ENCODE measurements at places on chromosomes 3 and 15.
A peak's percentile ranks its signal among the peaks of the same experiment; 100 is the strongest.

- H3K27ac ChIP-seq, result peak overlapping the region; percentile 34
- H3K27me3 ChIP-seq, result no peaks in the 10 kb centered on the region
- H3K4me3 ChIP-seq, result peak overlapping the region; percentile 37
- peaks cover 15% of the 10 kb centered on the region for H3K36me3 ChIP-seq
- H3K4me1 ChIP-seq, result peaks cover 68% of the 10 kb centered on the region
These were observed 79.4 kb downstream of the SMAD3 start for GRCh38 chr15:67144609-67145311.

- peaks cover 5% of the 10 kb centered on the region for H3K4me1 ChIP-seq
- H3K4me3 ChIP-seq, result no peak overlapping the region
- no peaks in the 10 kb centered on the region for H3K36me3 ChIP-seq
- DNase-seq, result no peak
- H3K27me3 ChIP-seq, result peaks cover 5% of the 10 kb centered on the region
These were observed 6.7 kb upstream of the BFSP2 start for GRCh38 chr3:133393204-133393603.

GRCh38 chr3:168815946-168816345, 720.2 kb upstream of the GOLIM4 start:
- no peak for DNase-seq
- no peaks in the 10 kb centered on the region for H3K36me3 ChIP-seq
- H3K4me3 ChIP-seq, result no peak overlapping the region
- H3K4me1 ChIP-seq, result no peaks in the 10 kb centered on the region

DNA sequence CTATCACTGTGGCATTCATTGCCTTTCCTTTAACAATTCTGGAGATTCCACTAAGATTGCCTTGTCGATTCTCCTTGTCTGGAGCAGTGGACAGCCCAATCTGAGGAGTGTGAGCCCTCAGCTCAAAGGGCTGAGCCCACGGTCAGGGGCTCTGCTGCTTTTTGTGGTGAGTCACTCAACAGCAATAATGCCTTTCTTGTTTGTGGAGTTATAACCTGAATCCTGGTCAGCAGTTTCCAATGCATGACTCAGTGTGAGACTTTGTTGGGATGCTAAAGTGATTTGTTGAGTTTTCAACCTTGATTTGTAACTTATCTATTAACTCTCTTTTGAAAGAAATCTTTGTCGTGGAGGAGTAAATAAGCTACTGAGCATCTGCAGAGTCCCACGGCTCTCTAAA, 183.5 kb downstream of the TJP1 start:
- no peak for DNase-seq
- H3K27ac ChIP-seq, result no peak overlapping the region
- no peaks in the 10 kb centered on the region for H3K4me1 ChIP-seq
- no peaks in the 10 kb centered on the region for H3K36me3 ChIP-seq
- H3K4me3 ChIP-seq, result no peak overlapping the region

DNA sequence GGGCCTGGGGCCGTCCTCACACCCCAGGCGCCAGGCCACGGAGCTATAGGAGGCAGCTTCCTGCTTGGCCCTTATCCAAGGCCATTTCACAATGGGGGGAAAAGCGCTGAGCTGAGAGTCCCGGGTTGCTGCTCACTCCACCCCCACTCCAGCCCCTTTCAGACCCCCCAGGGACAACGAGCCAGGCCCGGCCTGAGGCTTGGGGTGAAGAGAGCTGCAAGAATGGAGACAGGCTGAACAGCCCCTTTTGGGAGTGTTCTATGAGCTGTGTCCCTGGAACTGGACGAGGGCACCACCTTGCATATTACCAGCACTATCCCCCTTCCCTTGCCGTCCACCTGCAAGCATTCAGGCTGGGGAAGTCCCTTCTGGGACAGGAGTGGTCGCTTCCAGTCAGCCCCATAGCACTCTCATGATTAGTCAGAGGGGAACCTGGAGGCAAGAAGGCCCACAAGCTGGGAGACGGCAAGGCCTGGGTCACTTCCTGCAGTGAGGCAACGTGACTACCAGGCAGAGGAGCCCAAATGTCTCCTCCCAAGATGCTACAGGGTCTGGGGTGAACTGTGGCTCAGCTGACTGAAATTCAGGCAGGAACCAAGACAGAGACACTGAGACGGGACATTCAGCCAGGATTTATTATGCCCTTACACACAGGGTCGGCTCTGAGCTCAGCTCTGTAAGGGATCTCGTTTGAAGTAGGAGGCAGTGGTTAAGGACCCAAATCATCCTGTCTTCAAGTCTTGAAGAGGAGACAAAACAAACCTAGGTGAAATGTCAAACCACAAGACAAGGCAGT, 8.6 kb upstream of the SRP14 start:
- peaks cover 56% of the 10 kb centered on the region for H3K4me1 ChIP-seq
- H3K27me3 ChIP-seq, result no peaks in the 10 kb centered on the region
- peak; percentile 76 for DNase-seq
- H3K36me3 ChIP-seq, result peaks cover 6% of the 10 kb centered on the region
- H3K4me3 ChIP-seq, result peak overlapping the region; percentile 70
- peak overlapping the region; percentile 95 for H3K27ac ChIP-seq

All from T-helper 2 cell treated with Interferon-gamma antibody and Interleukin-4, amounts not matched to agents 5 μg/mL and 100 μg/mL, for 36 hours (primary cell).